ENCODE measurements at places on chromosomes 6 and 20.
A peak's percentile ranks its signal among the peaks of the same experiment; 100 is the strongest.

DNA sequence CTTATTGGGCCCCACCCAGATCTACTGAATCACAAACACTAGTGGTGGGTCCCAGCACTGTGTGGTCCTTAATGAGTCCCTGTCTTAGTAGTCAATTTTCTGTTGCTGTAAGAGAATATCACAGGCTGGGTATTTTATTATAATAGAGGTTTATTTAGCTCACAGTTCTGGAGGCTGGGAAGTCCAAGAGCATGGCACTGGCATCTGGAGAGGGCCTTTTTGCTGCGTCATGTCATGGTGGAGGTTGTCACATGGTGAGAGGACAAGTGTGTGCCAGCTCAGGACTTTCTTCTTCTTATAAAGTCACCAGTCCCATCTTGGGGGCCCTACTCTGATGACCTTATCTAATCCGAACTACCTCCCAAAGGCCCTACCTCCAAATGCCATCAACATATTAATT is 105.0 kb downstream of the PPP1R14C start:
- DNase-seq: no peak

- no peak for DNase-seq
These were observed 115.6 kb downstream of the KHDC1L start for GRCh38 chr6:73109659-73110058.

GRCh38 chr6:40695114-40695513 is 108.0 kb upstream of the LRFN2 start:
- DNase-seq: no peak

DNA sequence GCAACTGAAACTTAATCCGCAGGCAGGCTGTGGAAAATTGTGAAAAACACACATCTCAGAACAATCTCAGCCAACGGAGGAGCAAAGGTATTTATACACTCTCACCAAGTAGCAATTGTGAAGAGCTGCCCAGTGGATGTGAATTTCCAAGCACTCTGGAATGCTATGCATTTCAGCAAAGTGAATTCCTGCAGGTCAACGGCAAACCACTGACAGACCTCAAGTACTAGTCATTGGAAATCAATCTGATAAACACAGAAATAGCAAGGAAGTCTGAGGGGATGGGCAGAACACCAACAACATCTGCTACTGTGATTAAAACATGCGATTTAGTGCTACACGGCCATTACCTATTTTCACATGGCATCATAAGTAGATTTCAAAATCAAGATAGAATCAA is 429.1 kb downstream of the HTR1B start:
- DNase-seq: no peak

- no peak for DNase-seq
These were observed 314.6 kb downstream of the CDH26 start for GRCh38 chr20:60272790-60273189.

GRCh38 chr20:8249634-8250033 is 117.6 kb downstream of the PLCB1 start:
- no peak for DNase-seq

GRCh38 chr20:62879275-62880146 is 17.9 kb upstream of the TCFL5 start:
- no peak for DNase-seq

GRCh38 chr6:10837622-10837994 is 731 bp downstream of the MAK start:
- no peak for DNase-seq

- no peak for DNase-seq
These were observed 112.9 kb downstream of the FOXO3 start for GRCh38 chr6:108673602-108674001.

- DNase-seq: no peak
These were observed 904.3 kb upstream of the FLRT3 start for GRCh38 chr20:15241681-15242080.

DNA sequence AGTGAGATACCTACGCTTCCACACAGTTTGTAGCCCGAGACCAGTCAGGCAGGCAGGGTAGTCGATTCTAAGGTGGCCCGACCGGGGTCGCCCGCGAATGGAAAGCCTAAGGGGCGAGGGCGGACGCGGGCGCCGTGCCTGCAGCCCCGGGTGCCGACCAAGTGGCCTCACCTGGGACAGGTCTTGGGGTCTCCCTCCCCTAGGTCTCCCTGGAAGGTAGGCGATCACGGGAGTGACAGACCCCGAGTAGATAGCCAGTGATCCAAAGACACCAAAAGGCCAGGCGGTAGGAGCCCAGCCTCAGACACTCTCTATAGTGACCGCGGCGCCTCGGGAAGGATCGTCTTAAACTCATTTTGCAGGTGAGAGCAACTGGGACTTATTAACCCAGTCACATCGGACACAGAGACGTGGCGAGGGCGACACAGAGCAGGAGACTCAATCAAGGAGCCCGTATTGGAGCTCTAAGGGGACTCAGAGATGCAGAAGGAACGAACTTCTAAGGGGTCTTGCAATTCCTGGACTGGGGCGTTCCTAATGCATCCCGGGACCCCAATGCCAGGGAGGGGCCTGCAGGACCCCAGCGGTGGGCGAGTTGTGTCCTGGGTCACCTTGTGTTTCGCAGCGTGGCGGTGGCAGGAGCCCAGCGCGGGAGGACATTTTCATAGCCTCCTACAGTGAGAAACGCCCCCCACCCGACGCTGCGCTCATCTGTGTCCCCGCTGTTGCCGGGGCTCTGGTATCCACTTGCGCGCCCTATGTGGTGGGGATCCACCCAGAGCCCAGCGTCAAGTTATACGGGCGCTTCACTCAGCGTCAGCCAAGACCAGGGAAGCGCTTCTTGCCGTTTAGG is 2.1 kb upstream of the VSX1 start:
- peak; percentile 55 for DNase-seq

GRCh38 chr20:63734946-63735858 is 1.3 kb upstream of the LIME1 start:
- peak; percentile 43 for DNase-seq

DNA sequence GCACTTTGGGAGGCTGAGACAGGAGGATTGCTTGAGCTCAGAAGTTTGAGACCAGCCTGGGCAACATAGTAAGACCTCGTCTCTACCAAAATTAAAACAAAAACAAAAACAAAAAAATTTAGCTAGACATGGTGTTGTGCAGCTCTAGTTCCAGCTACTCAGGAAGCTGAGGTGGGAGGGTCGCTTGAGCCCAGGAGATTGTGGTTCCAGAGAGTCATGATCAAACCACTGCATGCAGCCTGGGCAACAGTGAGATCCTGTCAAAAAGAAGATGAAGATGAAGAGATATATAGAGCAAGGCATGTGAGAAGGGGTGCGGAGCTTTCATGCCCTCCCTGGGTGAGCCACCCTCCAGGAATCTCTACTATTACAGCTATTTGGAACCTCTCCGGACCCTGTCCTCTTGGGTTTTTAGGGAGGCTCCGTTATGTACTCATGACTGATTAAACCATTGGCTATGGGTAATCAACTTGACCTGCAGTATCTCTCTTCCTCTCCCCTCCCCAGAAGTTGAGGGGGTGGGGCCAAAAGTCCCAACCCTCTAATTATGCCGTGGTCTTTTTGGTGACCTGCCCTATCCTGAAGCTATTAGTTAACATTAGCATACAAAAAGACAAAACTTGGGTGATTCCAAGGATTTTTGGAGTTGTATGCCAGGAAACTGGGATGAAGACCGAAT is 9.0 kb downstream of the POLH start:
- DNase-seq: no peak

DNA sequence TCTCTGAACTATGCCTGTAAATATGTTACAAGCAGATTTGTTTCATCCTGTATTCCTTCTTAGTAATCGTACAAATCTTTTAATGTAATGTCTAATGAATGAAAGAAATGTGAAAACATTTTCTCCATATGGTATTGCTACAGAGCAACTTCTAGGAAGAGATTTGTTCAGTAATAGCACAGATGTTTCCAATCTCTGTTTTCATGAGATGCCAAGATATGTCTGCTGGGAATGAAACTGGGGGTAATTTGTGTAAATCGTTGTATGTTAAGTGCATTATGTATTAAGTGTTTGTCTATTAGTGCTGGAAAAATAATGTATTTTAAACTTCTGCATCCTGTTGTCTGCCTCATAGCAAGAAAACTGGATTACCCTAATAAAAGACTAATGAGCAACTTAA is 722.2 kb upstream of the EYS start:
- no peak for DNase-seq

GRCh38 chr6:164401871-164402270 is 907.5 kb downstream of the C6orf118 start:
- no peak for DNase-seq

- DNase-seq: no peak
These were observed 95.4 kb upstream of the FOXQ1 start for GRCh38 chr6:1216488-1216974.

DNA sequence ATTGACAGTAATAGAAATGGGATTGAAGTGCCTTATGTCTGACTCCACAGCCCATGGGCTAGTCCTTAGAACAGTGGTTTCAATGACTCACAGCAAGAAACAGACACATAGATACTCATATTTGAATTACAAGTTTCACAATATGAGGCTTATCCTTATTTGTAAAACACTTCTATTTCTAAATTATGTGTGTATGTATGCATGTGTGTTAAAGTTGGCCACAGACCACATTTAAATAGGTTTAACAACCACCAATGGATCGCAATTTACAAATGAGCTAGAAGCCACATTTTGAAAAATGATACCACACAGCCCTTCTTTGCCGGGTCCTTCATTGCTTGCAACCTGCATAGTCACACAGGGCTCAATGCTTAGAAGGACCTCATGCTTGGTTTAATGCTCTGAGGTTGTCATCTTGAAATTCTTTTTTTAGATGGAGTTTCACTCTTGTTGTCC is 157.8 kb upstream of the PREP start:
- DNase-seq: no peak

GRCh38 chr6:44266347-44266746 is 996 bp upstream of the NFKBIE start:
- no peak for DNase-seq

DNA sequence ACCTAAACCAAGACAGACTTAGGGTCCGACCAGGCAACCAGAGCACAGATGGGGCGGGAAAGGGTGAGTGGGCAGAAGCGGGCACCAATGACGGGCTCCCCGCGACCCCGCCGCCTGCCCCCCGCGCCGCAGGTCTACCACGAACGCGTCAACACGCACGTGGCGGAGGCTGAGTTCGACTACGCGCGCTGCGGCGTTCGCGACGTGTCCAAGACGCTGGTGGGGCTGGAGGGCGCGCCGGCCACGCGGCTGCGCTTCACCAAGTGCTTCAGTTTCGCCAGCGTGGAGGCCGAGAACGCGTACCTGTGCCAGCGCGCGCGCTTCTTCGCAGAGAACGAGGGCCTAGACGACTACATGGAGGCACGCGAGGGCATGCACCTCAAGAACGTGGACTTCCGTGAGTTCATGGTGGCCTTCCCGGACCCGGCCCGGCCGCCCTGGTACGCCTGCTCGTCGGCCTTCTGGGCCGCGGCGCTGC is 5.1 kb downstream of the TMEM151B start:
- DNase-seq: no peak

- no peak for DNase-seq
These were observed 184.0 kb downstream of the PRDM13 start for GRCh38 chr6:99790679-99791078.

DNA sequence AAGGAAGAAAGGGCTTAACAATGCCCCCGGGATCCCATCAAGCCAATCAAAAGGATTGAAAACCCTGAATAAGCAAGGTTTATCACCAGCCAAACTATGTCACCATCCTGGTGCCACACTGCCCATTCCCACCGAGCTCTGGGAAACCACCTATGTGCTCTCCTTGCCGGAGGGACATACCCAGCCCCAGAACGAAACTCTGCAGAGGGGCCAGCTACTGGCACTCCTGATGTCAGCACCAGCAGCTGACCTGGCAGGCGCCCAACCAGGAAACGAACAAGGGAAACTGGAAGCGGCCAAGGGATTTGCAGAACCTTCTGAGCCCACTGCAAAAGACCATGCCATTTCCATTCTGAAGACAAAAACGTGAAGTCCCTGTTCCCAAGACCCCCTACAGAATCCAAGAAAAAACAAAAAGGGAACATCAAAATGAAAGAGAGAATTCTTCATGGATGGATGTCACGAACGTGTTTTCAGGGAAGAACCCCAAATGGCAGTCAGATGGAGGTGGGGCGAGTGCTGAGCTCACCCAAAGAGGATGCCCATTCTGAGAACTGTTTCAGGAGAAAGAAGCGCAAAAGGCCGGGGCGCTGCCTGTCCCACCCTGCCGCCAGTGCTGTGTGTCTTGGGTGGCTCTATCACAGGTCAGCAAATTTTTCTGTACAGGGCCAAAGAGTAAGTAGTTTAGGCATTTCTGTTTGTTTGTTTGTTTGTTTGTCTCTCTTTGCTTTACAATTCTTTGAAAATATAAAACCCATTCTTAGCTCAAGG is 305.2 kb downstream of the ESR1 start:
- DNase-seq: no peak

DNA sequence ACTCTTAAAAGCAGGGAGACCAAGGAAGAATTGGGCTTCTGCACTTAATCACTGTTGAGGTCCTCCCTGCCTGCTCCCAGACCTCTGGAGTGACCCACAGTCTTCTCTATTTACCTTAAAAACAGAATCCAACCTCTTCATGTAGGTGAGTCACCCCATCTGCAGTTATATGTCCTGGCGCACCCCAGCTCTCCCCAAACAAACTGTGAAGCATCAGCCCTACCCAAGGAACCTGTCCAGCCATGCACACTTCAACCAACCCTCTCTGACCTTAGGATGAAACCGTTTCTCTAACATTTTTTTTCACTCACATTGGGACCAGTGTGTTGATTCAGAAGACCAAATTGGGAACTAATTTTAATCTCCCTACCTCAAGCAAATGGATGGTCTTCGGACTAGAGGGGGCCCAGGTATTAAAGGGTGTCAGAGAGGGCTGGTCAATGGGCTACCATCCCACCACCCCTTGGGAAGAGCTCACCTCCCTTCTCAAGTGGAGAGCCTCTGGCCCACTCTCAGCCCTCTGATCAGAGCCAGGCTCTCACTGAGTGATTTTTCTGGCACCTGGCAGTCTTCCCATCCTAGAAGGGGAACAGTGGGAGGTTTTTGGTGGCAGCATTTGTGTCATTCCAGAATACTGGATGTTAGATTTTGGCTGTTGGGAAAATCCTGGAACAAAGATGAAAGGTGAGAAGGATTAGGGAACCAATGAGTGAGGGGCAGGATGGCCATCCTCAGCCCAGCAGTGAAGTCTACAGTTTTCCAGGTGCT is 203.6 kb downstream of the LRFN2 start:
- DNase-seq: no peak

DNA sequence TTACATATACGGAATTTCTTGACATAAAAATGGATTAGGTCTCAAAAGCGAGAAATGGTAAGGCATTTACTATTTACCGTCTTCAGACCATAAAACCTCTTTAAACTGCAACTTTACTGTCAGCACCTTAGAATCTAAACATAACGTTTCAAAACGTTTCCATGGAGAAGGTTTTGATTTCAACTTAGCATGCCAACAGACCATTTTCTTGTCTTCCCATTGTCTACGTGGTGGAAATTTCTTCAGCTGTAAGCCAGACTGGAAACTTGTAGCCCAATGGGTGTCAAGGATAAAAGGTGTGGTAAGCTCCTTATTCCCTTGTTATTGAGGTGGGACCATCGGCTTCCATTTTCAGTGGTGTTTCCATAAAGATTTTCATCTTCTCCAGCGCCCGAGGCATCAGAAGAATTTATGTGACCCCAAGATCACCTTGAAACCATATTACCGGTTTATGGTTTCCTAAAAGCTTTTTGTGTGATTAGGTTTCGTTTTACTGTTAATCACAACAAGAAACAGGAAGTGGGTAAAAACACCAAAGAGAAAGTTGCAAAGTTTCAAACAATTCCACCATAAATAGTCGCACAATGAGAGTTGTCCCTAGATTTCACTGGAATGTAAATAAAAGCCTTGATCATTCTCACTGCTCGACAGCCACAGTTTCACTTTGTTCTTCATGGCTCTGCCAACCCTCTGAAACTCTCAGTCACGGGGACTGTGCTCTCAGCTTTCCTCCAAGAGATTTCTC is 63.0 kb upstream of the CD2AP start:
- peak; percentile 36 for DNase-seq

GRCh38 chr6:81708113-81708699 is 44.3 kb downstream of the TENT5A start:
- DNase-seq: no peak

Data from thymus (tissue), 14 donors.